ENCODE measurements at places on chromosomes 6 and 20. TPM values are rescaled to one million over a fixed set of nuclear protein-coding genes. Genes with fewer than 3 reads are reported as not detected.

DNA sequence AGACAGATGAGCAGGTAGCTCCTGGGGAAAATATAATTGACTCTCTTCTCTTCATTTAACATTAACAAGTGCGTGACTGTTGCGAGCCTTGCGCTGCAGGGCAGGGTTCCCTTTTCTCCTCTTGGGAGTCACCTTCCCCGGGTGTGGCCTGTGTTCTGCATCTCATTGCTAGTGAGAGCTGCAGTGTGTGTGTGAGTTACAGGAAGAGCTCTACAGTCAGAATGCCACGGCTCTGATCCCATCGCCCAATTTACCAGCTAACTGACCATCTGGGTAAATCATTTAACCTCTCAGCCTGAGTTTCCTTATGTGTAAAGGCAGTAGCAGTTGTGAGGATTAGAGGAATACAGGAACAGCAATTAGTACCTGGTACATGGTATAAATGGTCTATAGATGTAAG lies 106.8 kb upstream of the NUP153 start:
- H3K4me3 ChIP-seq: no peak overlapping the region
- H3K27me3 ChIP-seq: peaks cover 4% of the 10 kb centered on the region
- no peaks in the 10 kb centered on the region for H3K36me3 ChIP-seq
- DNase-seq: no peak

DNA sequence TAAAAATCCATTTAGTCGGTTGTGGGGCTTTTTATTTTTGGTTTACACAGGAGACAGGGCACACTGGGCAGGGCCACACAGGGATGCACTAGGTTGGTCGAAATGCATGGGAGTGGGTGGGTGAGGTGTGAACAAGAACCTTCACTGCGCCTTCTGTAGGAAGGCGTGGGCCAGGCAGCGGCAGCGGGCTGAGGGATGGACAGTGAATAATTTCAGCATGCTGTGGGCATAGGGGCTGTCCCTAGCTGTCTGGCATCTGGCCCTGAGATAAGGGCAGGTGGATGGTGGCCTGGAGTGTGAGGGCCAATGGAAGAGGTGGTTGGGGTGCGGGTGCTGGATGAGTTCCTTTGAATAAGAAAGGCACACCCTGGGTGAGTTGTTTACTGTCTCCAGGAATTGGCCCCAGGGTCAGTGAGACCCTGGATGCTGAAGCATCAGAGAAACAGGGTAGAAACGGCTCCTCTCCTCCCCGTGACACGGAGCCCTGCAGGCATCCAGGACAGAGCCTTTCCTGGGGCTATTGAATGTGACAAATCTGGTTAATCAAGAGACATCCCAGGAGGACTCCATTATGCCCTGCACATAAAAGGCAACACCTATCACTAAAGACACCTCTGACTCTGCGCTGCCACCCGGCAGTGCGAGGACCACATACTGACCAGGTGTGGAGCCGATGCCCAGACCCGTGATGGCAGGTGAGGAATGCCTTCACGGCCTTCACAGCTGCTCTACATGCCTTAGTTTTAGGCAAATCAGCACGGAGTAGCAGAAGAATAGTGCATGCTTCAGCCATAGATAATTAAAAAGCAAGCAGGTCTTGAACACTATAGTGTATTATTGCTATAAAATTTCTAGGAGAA lies 123.0 kb upstream of the SNX9 start:
- H3K4me1 ChIP-seq: no peaks in the 10 kb centered on the region
- no peak for DNase-seq
- H3K36me3 ChIP-seq: no peaks in the 10 kb centered on the region
- H3K27me3 ChIP-seq: no peaks in the 10 kb centered on the region

- no peak overlapping the region for H3K4me3 ChIP-seq
- H3K4me1 ChIP-seq: no peaks in the 10 kb centered on the region
- no peak for DNase-seq
- no peak overlapping the region for H3K27ac ChIP-seq
Measured at GRCh38 chr20:7327810-7328209, 560.3 kb downstream of the BMP2 start.

DNA sequence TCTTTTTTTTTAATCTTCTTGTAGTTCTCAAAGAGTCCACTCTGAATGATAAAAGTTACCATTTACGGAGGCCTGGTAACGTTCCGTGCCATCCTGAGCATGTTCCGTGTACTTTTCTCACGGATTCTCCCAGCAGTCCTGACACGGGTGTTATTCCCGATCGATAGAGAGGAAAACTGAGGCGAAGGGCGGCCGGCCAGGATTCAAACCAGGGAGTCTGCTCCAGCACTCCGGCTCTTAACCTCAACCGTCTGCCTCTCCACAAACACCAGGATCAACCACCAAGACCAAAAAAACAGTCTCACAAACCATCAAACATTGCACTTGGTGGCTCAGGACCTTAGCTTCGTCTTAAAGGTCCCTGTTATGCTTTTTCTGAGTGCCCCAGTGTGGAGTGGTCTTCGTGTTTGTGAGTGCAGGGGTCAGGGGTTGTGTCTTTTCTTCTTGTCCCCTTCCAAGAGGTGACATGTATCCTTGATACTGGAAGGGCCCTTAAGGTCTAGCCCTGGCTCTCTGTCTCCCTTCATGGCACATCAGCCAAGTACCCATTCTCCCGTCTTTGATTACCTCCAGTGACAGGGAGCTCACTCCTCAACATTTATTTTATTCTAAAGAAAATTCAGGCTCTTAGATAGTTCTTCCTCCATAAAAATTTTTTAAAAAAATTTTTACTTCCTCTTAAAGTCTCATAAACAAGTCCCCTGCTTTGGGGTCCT lies 35.1 kb downstream of the SRC start:
- no peak overlapping the region for H3K27ac ChIP-seq
- no peaks in the 10 kb centered on the region for H3K36me3 ChIP-seq
- H3K27me3 ChIP-seq: no peaks in the 10 kb centered on the region

DNA sequence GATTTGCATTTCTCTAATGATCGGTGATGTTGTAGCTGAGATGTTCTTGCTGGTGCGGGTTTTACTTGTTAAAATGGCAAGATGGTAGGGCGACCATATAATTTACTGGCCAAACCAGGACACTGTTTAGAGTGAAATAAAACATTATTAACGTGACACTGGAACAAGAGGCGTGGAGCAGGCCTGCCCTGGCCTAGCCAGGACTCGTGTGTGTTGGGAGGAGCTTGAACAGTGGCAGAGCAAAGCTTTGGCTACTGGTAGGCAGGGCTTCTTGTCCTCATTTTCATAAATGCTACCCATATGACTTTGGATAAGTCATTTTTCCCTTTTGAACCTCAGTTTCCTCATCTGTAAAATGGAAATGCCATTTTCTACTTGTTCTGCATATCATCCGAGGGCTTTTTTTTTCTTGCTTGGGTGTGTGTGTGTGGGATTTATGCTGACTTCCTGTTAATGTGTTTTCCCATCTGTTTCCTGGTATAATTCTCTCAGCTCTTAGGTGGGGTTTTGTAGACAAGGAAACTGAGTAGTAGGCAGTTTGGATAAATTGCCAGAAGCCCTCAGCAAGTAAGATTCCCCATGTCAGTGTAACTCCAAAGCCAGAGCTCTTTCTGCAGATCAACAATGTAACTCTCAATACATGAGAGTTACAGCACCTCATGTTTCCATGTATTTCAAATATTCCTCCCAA lies 81.7 kb downstream of the TOX2 start:
- no peaks in the 10 kb centered on the region for H3K4me1 ChIP-seq
- peaks cover 19% of the 10 kb centered on the region for H3K27me3 ChIP-seq
- H3K4me3 ChIP-seq: no peak overlapping the region

- DNase-seq: no peak
- no peak overlapping the region for H3K4me3 ChIP-seq
- H3K36me3 ChIP-seq: no peaks in the 10 kb centered on the region
- H3K27ac ChIP-seq: no peak overlapping the region
- no peaks in the 10 kb centered on the region for H3K27me3 ChIP-seq
Measured at GRCh38 chr6:114055349-114055748, 84.4 kb upstream of the HDAC2 start.

DNA sequence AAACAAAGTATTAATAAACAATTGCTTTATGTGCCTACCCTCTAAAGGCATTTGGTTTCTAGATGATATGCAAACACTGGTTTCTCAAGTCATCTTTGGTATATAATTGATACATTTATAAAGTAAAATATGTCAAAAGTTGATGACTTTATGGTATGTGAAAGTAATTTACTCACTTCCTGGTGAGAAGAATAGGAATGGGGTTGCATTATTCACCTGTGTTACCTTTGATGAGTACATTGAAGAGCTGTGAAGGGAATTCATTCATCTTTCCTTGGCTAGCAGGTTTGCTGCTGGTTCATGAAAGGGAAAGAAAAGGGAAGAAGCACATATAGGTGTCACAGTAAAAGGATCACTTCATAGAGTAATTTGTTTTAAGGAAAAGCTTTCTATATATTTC lies 20.4 kb downstream of the RNF217 start:
- no peaks in the 10 kb centered on the region for H3K36me3 ChIP-seq
- no peak for DNase-seq
- H3K27me3 ChIP-seq: peaks cover 14% of the 10 kb centered on the region
- H3K4me1 ChIP-seq: peaks cover 3% of the 10 kb centered on the region
- H3K27ac ChIP-seq: no peak overlapping the region

DNA sequence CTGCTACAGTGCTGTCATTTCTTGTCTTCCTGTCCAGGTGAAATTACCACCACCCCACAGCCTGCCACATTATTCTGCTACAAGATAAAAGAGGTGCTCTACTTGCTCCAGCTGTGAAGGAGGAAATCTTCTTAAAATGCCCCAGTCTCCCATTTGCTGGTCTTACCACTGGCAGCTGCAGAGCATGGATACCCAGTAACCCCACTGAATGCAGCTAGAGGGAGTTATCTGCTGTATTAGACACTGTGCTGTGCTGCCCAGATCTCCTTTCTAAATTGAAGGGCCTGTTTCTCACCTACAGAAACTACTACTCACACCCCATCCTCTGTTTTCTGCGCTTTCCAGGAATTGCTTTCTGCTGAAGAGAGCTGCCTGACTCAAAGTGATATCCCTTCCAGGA lies 517.8 kb downstream of the PKHD1 start:
- no peak for DNase-seq
- H3K27ac ChIP-seq: no peak overlapping the region
- no peaks in the 10 kb centered on the region for H3K4me1 ChIP-seq
- no peaks in the 10 kb centered on the region for H3K27me3 ChIP-seq
- H3K4me3 ChIP-seq: no peak overlapping the region
- no peaks in the 10 kb centered on the region for H3K36me3 ChIP-seq

- H3K36me3 ChIP-seq: no peaks in the 10 kb centered on the region
- no peak overlapping the region for H3K27ac ChIP-seq
- no peak for DNase-seq
- H3K4me1 ChIP-seq: peaks cover 7% of the 10 kb centered on the region
- no peak overlapping the region for H3K4me3 ChIP-seq
Measured at GRCh38 chr6:70563530-70563929, 3.2 kb upstream of the SDHAF4 start.

GRCh38 chr6:146357578-146358430 lies 185.8 kb upstream of the RAB32 start:
- DNase-seq: no peak
- no peaks in the 10 kb centered on the region for H3K4me1 ChIP-seq
- no peak overlapping the region for H3K4me3 ChIP-seq
- H3K27me3 ChIP-seq: no peaks in the 10 kb centered on the region
- H3K27ac ChIP-seq: no peak overlapping the region

DNA sequence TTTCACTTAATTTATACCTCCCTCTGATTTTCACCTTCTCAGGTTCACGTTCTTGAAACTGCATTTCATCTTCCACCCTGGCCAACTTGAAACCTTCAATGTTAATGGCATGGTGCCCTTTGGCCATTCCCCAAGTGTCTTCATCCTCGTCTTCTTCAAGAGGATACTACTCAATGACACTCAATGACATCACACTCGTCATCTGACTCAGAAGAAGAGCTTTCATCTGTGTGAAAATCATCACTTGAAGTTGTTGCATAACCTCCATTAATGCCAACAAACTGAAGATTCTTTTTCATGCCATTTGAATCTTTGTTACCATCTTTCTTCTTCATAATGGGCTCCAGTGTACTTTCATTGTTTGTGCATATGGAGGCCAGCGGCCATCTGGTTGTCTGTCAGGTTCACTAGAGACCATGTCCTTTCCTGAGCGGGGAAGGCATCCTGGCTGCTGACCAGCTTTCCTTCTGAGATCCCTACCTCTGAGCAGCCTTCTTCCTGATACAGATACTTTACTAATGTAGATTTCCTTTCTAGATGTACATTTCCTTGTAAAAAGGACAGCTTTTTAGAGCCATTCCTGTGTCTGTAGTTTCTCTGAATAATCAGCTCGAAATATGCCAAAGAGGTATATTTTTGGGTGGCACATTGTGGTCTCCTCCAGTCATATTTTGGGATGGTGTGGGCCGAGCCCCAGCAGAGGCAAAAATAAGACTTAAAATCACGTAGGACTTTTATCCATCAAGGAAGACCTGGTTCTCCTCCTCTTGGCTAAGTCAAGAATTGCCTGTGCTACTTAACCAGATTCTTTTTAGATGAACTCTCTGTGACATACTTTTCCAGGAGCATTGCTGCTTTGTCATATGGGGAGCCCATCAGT lies 21.3 kb downstream of the TRMT6 start:
- H3K36me3 ChIP-seq: no peaks in the 10 kb centered on the region
- DNase-seq: no peak
- H3K4me1 ChIP-seq: no peaks in the 10 kb centered on the region
- no peak overlapping the region for H3K27ac ChIP-seq
- peaks cover 12% of the 10 kb centered on the region for H3K27me3 ChIP-seq
- no peak overlapping the region for H3K4me3 ChIP-seq

- H3K4me1 ChIP-seq: peaks cover 51% of the 10 kb centered on the region
- no peaks in the 10 kb centered on the region for H3K36me3 ChIP-seq
- no peak overlapping the region for H3K4me3 ChIP-seq
- no peaks in the 10 kb centered on the region for H3K27me3 ChIP-seq
- peak overlapping the region; percentile 91 for H3K27ac ChIP-seq
Measured at GRCh38 chr6:111970426-111970825, 83.5 kb upstream of the CCN6 start.

DNA sequence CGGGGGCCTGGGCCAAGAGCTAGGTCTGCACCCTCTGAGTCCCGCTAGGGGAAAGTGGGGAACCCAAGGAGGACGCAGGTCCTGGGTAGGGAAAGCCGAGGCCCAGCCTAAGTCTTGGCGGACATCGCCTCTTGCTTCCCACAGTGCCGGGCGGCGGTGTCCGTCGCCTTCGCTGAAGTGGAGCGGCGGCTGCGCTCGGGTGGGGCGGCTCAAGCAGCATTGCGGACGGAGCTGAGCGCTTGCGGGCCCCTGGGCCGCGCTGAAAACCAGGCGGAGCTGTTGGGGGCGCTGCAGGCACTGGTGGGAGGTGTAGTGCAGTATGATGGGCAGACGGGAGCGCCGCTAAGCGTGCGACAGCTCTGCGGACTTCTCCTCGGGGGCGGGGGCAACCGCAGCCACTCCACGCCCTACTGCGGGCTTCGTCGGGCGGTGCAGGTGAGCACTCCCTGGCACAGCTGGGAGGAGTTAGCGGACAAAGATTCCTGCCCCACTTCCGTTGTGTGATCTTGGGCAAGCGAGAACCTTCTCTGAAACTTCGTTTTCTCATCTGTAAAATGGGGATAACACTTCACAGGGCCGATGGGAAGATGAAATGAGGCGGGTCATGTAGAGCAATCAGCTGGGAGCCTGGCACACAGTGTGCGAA lies 4.2 kb downstream of the PRSS16 start:
- H3K36me3 ChIP-seq: no peaks in the 10 kb centered on the region
- DNase-seq: peak; percentile 66
- peak overlapping the region; percentile 82 for H3K4me3 ChIP-seq
- no peak overlapping the region for H3K27ac ChIP-seq

The CCDC170 gene
- not detected for total RNA-seq

The CCM2L gene
- not detected for total RNA-seq

The PLCB4 gene
- total RNA-seq: not detected

The ENPP5 gene
- 1.2 TPM for total RNA-seq

The UNC93A gene
- not detected for total RNA-seq

The LINC00237 gene
- total RNA-seq: not detected

The SAMD10 gene
- 7.7 TPM for total RNA-seq

The LSM14B gene
- 53.5 TPM for total RNA-seq

The TCF15 gene
- total RNA-seq: not detected
